ENCODE measurements at places on chromosomes 6 and 20. TPM values are rescaled to one million over a fixed set of nuclear protein-coding genes. Genes with fewer than 3 reads are reported as not detected.

DNA sequence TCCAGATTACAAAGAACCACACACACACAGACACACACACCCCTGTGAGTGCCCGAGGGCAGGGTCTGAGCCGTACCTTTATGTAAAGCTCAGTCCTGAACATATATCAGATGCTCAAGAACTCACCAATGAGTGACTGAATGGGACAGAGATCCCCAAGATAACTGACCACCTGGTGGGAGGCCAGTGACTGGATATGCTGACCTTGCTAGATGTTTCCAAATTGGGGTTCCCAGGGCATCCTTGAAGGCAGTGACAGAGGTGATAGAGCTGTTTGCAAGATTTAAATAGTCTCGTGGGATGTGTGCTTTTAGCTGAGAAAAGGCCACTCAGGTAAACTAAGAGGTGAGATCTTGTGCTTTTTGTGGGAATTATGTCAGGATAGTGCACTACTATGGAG is 39.3 kb downstream of the KCNK17 start:
- no peak for DNase-seq

DNA sequence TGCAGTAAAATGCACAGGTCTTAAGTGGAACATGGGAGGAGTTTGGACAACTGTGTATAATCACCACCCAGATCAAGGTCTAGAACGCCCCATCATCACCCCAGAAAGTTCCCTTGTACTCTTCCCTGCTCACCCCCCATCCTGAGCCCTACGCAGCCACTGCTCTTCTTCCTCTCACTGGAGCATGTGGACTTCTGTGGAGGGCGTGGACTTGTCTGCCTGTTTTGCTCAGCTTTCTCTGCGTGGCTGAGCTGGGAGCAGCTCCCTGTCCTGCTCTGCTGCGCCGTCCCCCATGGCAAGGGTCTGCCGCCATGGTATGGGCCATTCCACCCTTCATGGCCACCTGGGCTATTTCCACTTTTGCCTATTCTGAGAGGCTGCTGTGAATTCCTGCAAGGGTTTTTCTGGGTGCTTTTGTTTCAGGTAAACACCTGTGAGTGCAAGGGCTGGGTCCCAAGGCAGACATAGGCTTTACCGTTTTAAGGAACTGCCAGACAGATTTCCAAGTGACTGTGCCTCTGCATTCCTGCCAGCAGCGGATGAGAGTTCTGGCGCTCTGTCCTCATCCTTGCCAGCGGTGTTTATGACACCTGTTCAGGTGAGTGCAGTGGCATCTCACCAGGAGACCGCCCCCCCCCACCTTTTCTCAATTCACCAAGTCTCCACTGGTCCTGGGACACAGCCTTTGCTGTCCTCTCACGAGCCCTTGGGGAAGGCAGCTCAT is 19.7 kb downstream of the PCK1 start:
- no peak for DNase-seq

DNA sequence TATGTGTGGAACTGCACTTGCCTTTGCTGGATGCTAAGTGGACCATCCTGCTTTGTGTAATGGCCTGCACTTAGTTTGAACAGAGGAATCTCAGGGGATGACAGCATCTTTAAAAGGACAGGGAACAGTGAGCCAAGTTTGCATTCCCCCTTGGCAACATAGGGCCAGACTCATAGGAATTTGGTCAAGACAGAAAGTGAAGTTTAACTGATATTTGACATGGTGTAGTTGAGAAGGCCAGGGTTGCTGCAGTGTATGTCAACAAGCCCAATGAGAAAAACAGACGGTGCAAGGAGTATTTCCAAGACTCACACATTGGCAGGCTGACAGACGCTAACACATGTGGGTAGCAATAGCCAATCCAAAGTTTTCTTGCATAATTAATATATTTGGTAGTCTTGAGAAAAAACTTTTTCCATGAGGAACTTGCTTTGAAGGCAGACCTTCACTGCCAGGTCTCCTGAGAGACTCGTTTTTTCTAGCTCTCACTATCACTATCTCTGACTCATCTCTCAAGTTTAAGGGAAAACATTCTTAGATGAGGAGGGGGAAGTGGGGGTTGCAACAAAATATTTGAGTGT is 213.8 kb downstream of the IBTK start:
- DNase-seq = no peak

GRCh38 chr6:151181706-151182363 is 57.9 kb upstream of the AKAP12 start:
- DNase-seq = no peak

- DNase-seq = no peak
These were observed 3.4 kb upstream of the ANGPT4 start for GRCh38 chr20:919491-919916.

- DNase-seq = no peak
These were observed 27.1 kb upstream of the HAO1 start for GRCh38 chr20:7967199-7967844.

The MCM9 gene
- 18.1 TPM for total RNA-seq

GRCh38 chr6:36758516-36759147 is 61.0 kb downstream of the RAB44 start:
- no peak for DNase-seq

The TREML1 gene
- not detected for total RNA-seq

DNA sequence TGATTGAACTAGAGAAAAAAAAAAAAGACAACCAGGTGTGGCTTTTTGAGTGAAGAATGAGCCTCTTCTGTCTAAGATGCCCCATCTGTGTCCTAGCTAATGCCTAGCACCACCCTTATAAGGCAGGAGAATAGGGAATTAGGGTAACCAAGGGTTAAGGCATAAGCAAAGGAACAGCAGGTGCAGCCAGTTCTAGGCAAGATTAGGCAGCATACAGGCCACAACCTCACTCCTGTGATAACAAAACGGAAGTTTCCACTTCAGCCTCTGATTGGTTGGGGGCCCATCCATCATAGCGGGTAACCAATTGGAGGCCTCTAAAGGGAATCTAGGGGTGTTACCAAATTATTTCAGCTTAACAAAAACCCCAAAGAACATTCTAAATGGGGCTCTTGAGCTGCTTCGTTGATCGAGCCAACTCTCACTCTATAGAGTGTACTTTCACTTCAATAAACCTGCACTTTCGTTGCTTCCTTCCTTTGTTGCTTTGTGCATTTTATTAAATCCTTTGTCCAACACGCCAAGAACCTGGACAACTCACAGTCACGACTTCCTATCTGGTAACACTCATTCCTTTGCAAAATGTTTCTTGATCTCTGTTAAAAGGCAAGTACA is 61.9 kb upstream of the TAGAP start:
- DNase-seq = peak; percentile 11

The CLDN20 gene
- total RNA-seq = not detected

- no peak for DNase-seq
These were observed 94.0 kb upstream of the MPC1 start for GRCh38 chr6:166476634-166477215.

GRCh38 chr6:159642481-159642880 is 50.6 kb downstream of the SOD2 start:
- DNase-seq = no peak

The IL20RA gene
- total RNA-seq = 2.5 TPM

DNA sequence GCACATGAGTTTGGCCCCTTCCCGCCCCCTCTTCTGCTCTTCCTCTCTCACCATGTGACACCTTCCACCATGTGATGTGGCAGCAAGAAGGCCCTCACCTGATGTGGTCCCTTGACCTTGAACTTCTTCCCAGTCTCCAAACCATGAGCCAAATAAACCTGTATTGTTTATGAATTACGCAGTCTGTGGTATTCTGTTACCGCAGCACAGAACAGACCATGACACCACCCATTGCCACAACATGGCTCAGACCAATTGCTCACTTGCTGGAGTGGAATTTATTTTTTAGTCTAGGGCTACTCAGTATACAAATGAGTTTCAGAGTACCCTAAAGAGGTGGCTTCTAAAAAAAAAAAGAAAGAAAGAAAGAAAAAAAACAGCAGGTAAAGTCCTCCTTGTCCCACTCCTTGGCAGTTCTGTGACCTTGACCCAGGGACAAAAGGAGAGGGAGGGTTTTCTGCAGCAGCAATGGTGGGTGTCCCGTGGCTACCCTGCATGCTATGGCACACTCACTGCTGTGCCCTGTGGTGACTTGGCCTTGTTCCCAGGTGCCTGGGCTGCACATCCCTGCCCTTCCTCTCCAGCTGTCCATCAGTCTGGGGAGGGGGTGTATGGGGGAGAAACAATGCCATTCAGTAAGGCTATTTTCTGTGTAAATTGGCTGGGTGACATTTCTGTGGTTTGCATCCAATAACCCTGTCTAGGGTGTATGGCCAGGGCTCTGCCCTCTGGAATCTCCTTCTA is 5.4 kb upstream of the VSX1 start:
- no peak for DNase-seq

The C6orf132 gene
- 53.9 TPM for total RNA-seq

GRCh38 chr20:43306837-43307236 is 117.1 kb upstream of the PTPRT start:
- DNase-seq = no peak

GRCh38 chr6:56759521-56759920 is 116.8 kb upstream of the DST start:
- DNase-seq = no peak

GRCh38 chr6:143507358-143508145 is 4.0 kb downstream of the FUCA2 start:
- no peak for DNase-seq

The PTCHD4 gene
- 0.15 TPM for total RNA-seq

The CNBD2 gene
- total RNA-seq = 7.3 TPM

The SPDEF gene
- 1.4 TPM for total RNA-seq

- no peak for DNase-seq
These were observed 219.9 kb upstream of the GMDS start for GRCh38 chr6:2465336-2465735.

- DNase-seq = no peak
These were observed 334.9 kb downstream of the GRIK2 start for GRCh38 chr6:101728388-101728787.

DNA sequence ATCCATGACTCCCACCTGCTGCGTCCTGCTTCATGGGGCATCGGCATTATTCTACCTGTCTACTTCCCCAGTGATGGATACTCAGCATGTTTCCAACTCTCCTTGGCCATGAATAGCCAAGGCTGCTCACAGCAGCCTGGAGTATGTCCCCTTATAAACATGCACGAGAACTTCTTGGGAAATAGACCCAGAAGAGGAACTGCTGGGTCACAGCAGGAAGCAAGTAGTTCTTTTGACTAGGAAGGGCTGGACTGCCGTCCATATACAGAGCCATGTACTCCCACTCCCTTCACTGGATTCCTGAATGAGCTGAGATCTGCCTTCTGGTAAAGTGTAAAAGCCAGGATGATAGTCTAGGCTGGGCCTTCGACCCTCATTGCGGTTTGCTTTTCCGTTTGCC is 106.3 kb upstream of the KCNK16 start:
- DNase-seq = no peak

GRCh38 chr6:103215847-103216246 is 1643.9 kb downstream of the HACE1 start:
- DNase-seq = no peak

The SIRPB2 gene
- total RNA-seq = 4.5 TPM

GRCh38 chr6:114592506-114592905 is 249.7 kb upstream of the HS3ST5 start:
- DNase-seq = no peak

DNA sequence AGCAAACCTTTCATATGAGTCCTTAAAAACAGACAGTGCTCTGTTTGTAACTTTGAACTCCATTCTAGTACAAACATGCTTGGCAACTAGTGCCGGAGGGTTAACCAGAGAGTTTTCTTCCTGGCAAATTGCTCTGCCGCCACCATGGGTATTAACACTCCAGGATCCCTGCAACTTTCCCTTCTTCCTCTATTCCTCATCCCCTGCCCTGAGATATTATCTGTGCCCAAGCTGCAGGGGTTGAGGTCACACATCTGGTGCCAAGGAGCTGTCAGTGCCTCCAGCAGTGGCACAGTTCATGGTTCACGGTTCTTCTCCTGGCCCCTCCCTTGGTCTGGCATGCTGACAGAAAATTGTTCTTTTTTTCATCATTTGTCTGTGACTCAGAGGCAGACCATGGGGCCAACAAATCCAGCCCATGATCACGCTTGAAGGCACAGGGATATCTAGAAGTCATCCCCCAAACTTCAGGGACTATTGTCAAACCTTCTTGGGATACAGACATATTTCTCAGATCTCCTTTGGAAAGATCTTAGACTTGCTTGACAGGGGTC is 77.5 kb downstream of the ATXN1 start:
- peak; percentile 90 for DNase-seq

GRCh38 chr20:1930165-1930564 is 35.0 kb downstream of the SIRPA start:
- no peak for DNase-seq

The LY6G6D gene
- total RNA-seq = not detected
